ENCODE measurements at places on chromosomes 7 and 10.

GRCh38 chr7:138208864-138209263, 132.6 kb downstream of the AKR1D1 start:
- DNase-seq, result no peak

DNA sequence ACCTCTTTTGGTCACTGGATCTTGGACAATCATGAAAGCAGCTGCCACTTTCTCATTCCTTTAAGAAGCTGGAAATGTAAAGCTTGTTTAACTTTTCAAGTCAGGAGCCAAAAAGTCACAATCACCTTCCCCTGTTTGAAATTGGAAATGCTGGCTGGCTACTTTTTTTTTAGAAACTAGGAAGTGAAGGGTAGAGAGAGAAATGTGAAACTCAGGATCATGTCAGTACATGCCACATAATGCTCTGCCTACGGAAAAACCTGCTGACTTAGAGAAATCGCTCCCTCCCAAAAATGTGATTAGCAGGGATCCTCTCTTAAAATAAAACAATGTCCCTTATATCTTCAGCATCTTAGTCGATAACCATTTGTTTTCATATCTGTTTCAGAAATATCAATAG, 188.4 kb upstream of the C7orf33 start:
- no peak for DNase-seq

- DNase-seq, result no peak
These were observed 3.5 kb upstream of the IGF2BP3 start for GRCh38 chr7:23473844-23474093.

GRCh38 chr7:117800841-117801240, 72.4 kb downstream of the CTTNBP2 start:
- DNase-seq, result no peak

- no peak for DNase-seq
These were observed 5.3 kb downstream of the AGMO start for GRCh38 chr7:15556339-15557105.

DNA sequence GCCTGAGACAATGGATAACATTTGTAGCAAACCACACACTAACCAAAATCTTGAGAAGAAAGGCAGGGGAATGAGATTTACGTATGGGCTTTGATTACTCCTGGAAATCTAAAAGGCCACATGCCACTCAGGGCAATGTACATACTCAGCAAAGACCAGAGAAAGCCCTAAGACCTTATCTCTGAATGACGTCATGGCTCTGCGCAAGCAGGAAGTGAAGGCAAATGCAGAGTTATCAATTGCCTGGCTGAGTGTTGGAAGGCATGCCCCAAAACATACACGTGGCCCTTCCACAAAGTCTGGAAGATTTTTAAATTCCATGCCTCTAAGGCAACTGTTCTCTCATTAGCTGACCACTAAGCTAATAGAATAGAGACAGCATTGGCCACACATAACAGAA, 90.9 kb upstream of the NRBF2 start:
- DNase-seq, result no peak

DNA sequence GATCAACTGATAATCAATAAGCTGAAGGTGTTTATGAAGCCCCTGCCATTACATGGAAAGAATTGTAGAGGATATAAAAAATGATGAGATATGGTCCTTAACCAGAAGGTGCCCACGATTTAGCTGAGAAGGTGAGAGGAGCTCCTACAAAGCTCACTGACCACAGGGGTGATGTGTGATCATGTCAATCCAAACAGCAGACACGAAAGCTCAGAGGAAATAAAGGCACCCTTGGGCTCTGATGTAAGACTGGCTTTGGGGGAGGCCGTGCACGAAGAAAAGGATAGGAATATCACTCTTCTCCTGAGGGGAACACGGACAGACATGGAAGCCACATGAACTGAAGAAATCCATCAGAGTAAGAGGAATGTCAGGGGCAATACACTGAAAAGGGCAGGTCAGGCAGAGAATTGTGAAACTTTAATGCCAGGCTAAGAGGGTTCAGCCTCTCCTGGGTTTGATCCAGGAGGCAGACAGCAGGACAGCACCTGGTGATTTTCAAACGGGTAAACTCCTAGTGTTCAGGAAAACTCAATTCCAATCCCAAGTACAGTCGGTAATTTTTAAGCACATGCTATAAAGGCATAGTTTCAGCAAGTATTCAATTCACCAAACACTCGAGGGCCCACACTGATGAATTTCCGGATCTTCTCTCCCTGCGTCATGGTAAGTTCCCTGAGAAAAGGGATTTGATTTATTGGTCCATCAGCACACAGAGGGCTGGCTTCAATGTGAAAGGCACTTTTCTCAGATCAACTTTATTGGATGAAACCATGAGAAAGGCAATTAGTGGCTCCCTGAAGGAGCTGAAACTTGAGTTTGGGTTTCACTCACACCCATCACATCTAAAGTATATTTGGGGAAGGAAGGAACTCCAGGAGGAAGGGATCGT, 163.8 kb downstream of the PRPF18 start:
- DNase-seq, result no peak

DNA sequence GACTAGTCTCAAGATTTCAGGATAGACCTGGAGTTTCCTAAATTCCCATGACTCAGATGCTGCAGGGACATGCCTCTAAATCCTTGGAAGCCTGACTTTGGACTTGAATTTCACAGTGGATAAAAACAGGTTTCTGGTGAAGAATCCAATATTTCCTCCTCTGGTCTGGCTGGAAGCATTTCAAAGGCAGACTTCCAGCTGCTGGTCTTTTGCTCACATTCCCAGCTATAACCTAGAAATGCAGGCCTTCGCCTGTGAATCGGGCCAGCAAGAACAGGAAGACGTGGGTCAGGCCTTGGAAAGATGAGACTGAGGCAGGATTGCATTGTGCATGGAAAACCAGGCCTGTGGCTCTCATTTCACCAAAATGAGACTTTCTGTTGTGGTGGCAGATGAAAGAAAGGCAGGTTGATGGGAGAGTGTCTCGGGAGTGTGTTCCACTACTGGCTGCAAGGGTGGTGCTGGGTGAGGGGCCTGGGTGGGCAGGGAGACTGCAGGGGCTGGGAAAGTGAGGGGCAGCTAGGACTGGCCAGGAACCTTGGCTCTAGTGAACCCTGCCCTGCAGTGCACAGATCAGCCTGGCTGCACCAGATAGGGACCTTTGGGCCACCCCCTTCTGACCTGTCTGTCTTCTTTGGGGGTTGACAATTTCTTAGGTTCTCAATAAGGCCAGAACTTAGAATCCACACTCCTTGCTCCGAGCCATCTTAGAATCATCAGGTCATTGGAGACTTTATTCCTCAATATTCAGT, 488.8 kb upstream of the MKI67 start:
- DNase-seq, result no peak

DNA sequence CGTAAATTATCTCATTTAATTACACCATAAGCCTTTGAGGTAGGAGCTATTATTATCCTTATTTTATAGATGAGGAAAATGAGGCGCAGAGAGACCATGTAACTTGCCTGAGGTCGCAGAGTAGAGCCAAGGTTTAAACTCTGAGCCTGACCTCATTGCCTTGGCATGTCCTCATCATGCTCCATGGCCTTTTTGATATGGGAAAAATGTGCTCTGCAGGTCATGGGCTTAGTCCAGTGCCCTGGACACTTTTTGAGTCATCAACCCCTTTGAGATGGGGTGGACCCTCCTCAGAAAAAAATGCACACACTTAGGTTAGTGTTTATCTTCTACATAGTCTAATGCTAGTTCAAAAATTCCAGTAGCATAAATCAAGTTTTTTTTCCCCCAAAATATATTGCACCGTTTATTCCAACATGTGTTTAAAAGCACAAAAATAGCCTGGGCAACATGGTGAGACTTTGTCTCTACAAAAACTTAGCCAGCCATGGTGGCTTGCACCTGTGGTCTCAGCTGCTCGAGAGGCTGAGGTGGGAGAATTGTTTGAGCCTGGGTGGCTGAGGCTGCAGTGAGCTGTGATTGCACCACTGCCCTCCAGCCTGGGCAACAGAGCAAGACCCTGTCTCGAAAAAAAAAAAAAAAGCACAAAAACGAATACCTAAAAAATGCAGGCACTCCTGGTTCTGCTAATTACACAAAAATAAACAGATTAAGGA, 28.6 kb upstream of the TMEM178B start:
- no peak for DNase-seq

DNA sequence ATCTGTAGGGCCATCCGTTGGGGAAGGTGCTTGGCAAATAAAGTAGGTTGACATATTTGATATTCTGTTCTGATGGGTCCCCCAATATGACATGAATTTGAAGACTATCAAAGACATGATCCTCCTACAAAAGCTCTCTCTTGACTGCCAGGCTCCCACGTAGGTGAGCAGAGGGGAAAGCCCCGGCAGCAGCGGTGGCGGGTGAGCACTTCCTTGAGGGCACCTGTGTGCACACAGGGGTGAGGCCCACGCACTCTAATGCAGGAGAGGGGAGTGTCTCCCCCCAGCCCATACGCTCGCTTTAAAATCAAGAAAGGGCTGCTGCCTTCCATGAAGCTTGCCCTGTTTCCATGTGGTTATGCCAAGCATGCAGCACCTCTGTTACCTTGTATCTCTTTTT, 100.4 kb downstream of the TAX1BP1 start:
- no peak for DNase-seq

- DNase-seq, result no peak
These were observed 265.0 kb upstream of the GLI3 start for GRCh38 chr7:42502022-42502421.

DNA sequence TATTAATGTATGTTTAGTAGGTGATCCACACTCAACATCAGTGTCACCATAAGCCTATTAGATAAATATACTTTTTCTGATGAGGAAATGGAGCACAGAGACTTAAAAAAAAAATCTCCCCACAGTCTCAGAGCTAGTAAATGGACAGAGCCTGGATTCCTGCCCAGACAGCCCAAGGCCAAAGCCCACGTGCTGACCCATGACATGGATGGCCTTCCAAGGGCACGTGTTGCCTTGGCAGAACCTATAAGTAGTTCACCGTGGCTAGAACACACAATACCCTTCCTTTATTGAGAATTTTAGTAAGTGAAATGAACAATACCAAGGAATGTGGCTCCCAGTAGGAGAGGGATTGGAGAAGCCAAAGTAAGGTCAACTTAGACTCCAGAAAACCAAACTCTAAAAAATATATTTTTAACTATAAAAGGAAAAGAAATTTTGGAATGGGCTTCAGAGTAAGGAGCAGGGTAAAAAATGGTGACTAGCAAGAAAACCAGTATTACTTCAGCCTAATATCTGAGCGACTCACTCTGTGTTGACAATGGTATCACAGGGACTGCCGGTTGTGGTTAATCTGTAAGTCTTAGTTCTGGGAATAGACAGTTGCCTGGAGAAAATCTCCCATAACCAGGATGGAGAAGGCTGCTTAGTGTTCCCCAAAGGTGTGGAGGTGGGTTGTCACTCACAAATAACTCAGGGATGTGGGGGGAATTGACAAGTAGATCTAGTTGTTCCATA, 223.0 kb downstream of the SORCS1 start:
- DNase-seq, result no peak

DNA sequence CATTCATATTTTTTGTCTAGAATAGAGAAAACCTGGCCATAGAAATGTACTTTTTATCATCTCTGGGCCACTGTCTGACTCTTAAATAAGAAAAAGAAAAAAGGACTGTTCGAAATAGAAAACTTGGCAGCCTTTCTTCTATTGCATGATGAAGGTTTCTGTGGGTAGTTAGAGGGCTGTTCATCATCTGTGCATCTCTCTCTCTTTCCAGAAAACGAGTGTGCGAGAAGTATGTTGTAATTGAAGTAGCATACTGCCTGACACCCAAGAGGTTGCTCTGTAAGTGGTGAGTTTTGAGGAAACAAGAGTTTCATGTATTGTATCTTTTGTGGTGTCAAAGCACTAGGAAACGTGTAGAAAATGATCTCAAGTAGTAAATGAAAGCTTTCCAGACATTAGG, 343.2 kb upstream of the TMEM229A start:
- no peak for DNase-seq

DNA sequence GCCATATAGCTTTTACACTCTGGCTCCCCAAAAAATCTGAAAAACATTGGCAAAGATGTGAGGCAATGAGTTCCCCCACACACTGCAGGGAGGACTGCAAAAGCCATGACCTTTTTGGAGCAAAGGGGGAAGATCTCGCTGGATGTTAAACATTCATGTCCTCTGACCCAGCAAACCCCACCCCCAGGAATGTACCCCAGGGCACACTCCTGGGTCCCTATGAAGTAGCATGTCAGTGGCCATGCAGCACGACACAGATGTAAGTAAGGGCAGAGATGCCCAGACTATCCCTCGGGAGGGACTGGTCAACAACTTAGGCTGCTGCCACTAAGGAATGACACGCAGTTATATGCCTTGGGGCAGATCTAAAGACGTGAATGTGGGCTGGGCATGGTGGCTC, 100.6 kb downstream of the DLG5 start:
- DNase-seq, result no peak

GRCh38 chr10:92768104-92768503, 78.3 kb downstream of the HHEX start:
- DNase-seq, result no peak

DNA sequence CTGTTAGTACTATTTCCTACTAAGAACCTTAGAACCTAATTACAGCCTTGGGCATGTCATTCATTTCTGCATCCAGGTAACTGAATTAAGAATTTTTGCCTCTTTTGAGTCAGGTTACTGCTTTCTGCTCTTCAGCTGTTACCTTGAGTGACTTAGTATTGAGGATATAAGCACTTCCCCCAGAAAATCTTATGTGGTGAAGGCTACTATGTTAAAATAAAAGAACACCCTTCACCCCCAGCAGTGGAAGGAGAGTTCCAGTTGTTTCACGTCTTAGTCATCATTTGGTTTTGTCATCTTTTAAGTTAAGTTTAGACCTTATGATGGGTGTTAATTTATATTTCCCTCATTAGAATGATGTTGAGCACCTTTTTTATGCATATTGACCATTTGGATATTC, 82.8 kb downstream of the GLCCI1 start:
- no peak for DNase-seq

GRCh38 chr7:18508443-18509427, 13.2 kb downstream of the HDAC9 start:
- DNase-seq, result peak; percentile 84

GRCh38 chr7:33849004-33849403, 56.3 kb upstream of the BMPER start:
- no peak for DNase-seq

GRCh38 chr7:157565201-157565626, 228.4 kb downstream of the DNAJB6 start:
- DNase-seq, result no peak

DNA sequence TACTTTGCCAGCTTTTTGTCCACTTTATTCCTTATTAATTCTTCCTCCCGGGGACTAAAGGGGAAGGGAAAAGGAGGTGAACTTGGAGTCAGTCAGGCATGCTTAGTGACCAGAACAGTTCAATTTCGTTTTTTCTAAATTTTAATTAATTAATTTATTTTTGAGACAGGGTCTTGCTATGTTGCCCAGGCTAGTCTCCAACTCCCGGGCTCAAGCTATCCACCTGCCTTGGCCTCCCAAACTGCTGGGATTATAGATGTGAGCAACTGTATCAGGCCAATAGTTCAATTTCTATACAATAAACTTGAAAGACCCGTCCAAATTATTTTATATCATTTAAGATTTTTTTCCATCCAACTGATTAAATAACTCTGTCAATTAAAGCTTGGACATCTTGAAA, 1.3 kb upstream of the SLF2 start:
- no peak for DNase-seq

Measured in suppressor macrophage treated with lipopolysaccharide for 1 hour (primary cell).